IMR-90 (cell line): ENCODE measurements at places on chromosomes 3 and 15. TPM values are rescaled to one million over a fixed set of nuclear protein-coding genes. Genes with fewer than 3 reads are reported as not detected.

DNA sequence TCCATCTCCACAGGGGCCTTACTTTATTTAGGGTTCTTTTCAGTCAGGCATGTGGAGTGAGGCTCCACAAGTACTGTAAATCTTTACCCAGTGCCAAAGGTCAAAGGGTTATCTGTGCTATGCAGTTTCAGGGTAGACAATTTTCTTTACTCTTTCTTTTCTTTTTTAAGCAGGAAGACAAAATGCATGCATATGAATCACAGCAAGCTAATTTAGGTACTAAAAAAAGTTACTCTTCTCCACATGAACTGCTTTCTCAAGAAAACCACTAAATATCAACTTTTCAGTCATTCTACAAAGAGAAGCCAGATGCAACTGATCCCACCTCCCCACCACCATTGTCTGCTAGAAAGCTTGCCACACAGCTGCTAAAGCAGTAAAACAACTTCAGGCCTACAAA is 73.3 kb upstream of the PYGO1 start:
- H3K4me3 ChIP-seq = no peak overlapping the region
- H3K4me1 ChIP-seq = peaks cover 2% of the 10 kb centered on the region
- H3K27ac ChIP-seq = no peak overlapping the region
- H3K36me3 ChIP-seq = no peaks in the 10 kb centered on the region

DNA sequence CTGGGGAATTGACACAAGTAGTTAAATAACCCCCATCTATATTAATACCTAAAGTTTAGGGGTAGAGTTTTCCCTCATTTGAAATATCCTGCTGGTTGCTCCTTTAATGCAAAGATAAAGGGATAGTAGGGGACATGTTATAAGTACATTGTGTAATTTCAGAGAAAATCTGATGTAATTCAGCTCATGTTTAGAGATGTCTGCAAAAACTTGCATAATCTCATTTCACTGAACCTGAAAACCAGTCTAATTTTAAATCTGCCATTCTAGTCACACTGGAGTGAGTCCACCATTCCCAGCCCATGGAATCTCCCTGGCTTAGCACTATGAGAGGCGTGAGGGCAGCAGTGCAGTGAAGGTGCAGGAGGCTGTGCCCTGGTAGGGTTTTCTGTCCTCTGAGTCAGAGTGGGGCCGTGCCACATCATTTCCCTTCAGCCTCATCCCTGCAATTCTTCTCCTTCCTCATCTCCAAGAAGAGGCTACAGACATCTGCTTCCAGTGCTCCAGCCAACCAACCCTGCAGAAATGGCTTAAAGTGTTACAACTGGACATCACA is 246.3 kb upstream of the UMPS start:
- H3K4me3 ChIP-seq = no peak overlapping the region
- H3K27ac ChIP-seq = no peak overlapping the region
- no peaks in the 10 kb centered on the region for H3K36me3 ChIP-seq
- peak; percentile 10 for DNase-seq
- H3K27me3 ChIP-seq = no peaks in the 10 kb centered on the region
- H3K4me1 ChIP-seq = no peaks in the 10 kb centered on the region; the same call in 1 of the 2 replicates

DNA sequence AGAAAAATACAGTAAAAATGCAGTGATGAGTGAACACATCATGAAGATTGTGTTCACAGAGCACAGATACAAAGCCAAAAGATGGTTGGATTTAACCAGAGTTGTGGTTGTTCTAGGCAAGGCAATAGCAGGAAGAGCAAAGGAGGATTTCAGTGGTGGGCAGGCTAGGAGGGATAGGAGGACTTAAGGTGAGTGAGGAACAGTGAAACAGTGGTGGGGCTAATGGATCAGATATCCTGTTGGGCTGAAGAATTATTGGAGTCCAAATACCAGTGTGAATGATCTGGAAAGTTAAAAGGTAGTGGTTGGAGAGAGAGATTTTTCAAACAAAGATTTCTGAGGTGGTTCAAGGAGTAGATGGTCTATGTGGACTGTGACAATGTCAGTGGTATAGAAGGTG is 108.3 kb downstream of the B3GALNT1 start:
- no peaks in the 10 kb centered on the region for H3K36me3 ChIP-seq
- H3K27me3 ChIP-seq = no peaks in the 10 kb centered on the region
- no peak overlapping the region for H3K27ac ChIP-seq
- no peaks in the 10 kb centered on the region for H3K4me1 ChIP-seq
- no peak overlapping the region for H3K4me3 ChIP-seq

DNA sequence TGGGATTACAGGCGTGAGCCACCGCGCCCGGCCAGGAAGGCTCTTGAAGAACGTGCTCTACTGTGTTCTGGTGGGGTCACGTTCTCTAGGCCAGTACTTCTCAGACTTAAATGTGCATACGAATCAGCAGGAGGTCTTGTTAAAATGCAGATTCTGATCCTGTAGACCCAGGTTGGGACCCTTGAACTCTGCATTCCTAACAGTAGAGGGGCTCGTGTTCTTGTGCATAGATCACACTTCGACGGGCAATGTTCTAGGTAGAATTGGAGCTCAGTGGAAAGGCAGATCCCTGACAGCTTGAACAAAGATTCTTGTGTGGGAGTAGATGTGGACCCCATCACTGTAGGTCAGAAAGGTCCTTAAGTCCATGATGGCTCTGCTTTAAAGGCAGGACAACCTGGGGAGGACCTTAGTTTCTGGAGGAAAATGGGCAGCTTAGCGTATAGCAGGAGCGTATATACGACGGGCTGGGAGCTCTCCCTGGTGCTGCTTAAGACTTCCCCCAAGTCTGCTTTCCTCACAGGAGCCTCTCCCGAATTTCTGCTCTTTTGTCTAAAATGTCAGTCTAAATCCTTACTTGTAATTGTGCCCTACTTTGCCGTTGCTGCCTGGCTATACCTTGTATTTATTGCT is 16.9 kb upstream of the FAM81A start:
- H3K27ac ChIP-seq = no peak overlapping the region
- no peak overlapping the region for H3K4me3 ChIP-seq

GRCh38 chr15:89078851-89079810 is 9.1 kb upstream of the ABHD2 start:
- H3K4me3 ChIP-seq = no peak overlapping the region
- no peak overlapping the region for H3K27ac ChIP-seq
- H3K4me1 ChIP-seq = no peaks in the 10 kb centered on the region
- DNase-seq = no peak
- H3K27me3 ChIP-seq = no peaks in the 10 kb centered on the region

DNA sequence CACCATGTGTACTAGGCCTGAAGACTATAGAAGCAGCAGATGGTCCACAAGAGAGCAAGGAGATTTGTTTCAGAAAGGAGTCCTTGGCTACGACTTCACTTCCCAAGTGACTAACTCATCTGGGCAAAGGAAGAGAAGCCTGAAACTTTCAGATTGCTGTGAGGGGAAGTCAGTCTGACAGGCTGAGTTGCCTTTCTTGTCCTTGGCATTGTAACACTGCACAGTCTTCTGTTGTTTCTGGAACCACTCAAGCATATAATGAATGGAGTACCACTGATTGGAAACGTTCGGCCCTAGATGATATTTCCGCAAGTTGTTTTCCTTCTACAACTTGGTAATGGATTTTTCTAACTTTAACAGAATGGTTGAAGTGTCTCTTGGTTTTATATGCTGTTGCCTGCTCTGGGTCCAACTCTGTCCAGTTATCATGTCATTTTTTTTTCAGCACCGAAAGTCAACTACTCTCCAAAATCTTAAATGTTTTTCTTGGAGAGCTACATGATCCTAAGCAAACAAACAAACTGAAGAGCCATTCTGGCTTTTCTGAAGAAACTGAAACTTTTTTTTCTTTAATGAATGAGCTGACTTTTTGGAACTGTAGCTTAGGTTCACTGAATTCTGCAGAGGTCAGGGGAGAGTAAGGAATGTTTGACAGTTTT is 685.7 kb downstream of the MECOM start:
- no peaks in the 10 kb centered on the region for H3K36me3 ChIP-seq
- H3K27me3 ChIP-seq = no peaks in the 10 kb centered on the region
- no peak overlapping the region for H3K4me3 ChIP-seq
- DNase-seq = peak; percentile 44

- no peaks in the 10 kb centered on the region for H3K36me3 ChIP-seq
- H3K4me1 ChIP-seq = no peaks in the 10 kb centered on the region
- H3K4me3 ChIP-seq = no peak overlapping the region
- peaks cover 10% of the 10 kb centered on the region for H3K27me3 ChIP-seq
Measured at GRCh38 chr3:151133175-151133574, 47.7 kb downstream of the MED12L start.

- no peak overlapping the region for H3K4me3 ChIP-seq
- DNase-seq = no peak
- no peaks in the 10 kb centered on the region for H3K36me3 ChIP-seq
- H3K4me1 ChIP-seq = peaks cover 11% of the 10 kb centered on the region
- no peak overlapping the region for H3K27ac ChIP-seq
Measured at GRCh38 chr3:172553526-172554252, 30.5 kb upstream of the TNFSF10 start.

GRCh38 chr15:58392141-58392540 is 39.6 kb upstream of the LIPC start:
- DNase-seq = no peak
- no peaks in the 10 kb centered on the region for H3K27me3 ChIP-seq
- H3K4me1 ChIP-seq = peaks cover 17% of the 10 kb centered on the region
- no peak overlapping the region for H3K27ac ChIP-seq

DNA sequence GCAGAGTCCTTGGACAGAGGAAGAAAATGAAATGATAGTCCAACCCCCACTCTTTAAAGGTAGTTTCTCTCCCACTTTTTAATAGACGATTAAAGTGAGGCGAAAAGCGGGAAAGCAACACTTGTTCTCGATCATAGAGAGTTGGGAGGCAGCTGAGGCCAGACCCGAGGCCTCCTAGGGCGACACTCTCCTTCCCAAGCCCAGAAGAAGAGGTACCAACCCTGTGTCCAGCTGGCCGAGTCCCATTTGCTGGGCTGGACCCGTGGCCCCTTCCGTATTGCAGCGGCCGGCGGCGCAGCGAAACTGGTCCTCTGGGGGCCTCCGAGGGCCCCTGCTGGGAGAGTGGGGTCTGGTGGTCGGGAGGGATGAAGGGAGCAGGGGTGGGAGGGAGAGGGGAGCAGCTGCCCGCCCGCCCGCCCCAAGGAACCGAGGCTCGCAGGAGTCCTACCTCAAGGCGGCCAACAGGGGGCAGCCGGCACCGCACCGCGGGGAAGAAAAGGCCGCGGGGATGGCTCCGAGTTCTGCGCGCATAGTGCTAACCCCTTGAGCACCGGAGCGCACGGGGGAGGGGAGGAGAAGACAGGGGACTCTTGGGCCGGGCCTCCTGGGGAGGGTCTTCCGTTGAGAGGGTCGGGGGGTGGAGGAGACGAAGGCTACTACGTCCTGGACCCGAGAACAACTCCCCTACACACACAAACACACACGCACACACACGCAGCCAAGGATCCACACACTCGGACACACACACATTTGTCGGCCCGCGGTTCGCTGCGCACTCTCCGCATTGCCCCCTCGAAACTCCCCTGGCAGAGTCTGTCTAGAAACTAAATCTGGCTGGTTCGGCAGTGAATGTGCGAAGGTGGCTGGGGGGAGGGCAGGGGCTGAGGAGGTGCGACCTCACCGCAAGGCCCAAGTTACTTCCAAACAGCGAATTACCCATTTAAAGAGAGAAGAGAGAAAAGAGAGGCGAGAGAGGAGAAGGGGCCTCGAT is 2.0 kb downstream of the WNT5A start:
- H3K4me1 ChIP-seq = peaks cover 12% of the 10 kb centered on the region; the same call in 1 of the 2 replicates
- peak; percentile 88 for DNase-seq
- H3K36me3 ChIP-seq = peaks cover 21% of the 10 kb centered on the region
- no peaks in the 10 kb centered on the region for H3K27me3 ChIP-seq
- peak overlapping the region; percentile 98 for H3K27ac ChIP-seq

The VGLL3 gene
- total RNA-seq = 96.7 and 97.3 TPM in 2 replicates

The GRK7 gene
- not detected in 2 replicates for total RNA-seq

The INAFM2 gene
- 10.4 and 13.1 TPM in 2 replicates for total RNA-seq

The BFSP2 gene
- not detected in 2 replicates for total RNA-seq
